Spleen (tissue), 13 donors: ENCODE measurements at places on chromosomes 13 and 19. TPM values are rescaled to one million over a fixed set of nuclear protein-coding genes. Genes with fewer than 3 reads are reported as not detected.

Gene CGB8
- not detected for polyA plus RNA-seq

DNA sequence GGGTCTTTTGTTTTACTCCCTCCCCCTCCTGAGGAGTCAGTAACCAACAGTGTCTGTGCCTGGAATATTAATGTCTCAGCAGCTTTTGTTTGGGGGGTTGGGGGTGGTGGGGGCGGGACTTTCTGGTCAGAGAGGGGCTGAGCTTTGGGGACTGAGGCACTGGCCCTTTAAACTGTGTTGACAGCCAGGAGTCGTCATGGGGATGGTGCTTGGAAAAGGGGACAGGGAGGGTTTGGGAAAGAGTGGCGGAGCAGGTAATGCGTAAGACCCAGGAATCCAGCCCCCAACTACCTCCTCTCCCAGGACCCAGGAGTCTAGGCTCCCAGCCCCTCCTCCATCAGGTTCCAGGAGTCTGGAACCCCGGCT, 5.2 kb downstream of the CADM4 start:
- H3K4me1 ChIP-seq: peaks cover 20% of the 10 kb centered on the region
- DNase-seq: no peak
- no peak overlapping the region for H3K4me3 ChIP-seq
- H3K27me3 ChIP-seq: no peaks in the 10 kb centered on the region
- no peak overlapping the region for H3K27ac ChIP-seq

DNA sequence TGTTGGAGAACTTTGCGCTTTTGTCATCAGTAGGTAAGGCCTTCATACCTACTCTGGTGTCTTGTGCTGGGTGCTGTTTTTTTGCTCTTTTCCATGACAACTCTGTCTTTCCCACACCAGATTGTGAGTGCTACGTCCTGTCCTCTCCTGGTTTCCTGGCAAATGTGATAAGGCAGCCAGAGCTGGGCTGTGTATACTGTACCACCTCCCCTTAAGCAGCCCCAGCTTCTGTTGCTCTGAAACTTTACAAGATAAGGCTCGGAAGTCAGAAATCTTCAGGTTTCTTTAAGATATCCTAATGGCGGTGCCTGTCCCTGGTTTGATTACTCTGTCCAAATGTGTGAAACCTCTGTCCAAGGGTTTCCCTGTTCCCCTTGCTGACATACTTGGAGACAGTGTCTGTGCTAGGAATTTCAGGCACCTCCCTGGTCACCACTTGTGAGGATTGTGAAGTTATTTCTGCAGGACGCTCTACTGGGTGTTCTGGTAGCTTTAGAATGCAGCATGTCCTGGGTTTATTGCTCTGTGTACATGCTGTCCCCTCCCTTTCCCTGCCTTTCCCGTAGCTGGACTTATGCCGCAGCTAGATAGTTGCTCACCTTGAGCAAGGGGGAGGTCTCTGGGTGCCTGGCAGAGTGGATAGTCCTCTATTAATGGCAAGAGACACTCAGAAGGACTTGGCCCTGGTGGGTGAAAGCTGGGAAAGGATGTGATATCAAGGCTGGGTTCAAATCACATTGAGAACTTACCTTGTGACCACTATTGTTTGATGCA, 7.0 kb downstream of the ZNF749 start:
- H3K4me1 ChIP-seq: no peaks in the 10 kb centered on the region
- H3K4me3 ChIP-seq: no peak overlapping the region
- peaks cover 30% of the 10 kb centered on the region for H3K36me3 ChIP-seq
- DNase-seq: no peak
- no peak overlapping the region for H3K27ac ChIP-seq

GRCh38 chr13:45434556-45435371, 16.6 kb upstream of the SLC25A30 start:
- no peak overlapping the region for H3K4me3 ChIP-seq
- no peaks in the 10 kb centered on the region for H3K36me3 ChIP-seq
- no peaks in the 10 kb centered on the region for H3K27me3 ChIP-seq
- no peaks in the 10 kb centered on the region for H3K4me1 ChIP-seq
- no peak overlapping the region for H3K27ac ChIP-seq

Gene INAFM1
- 12.9 TPM for polyA plus RNA-seq

GRCh38 chr19:1251330-1252220, 3.2 kb downstream of the MIDN start:
- peaks cover 68% of the 10 kb centered on the region for H3K4me1 ChIP-seq
- H3K36me3 ChIP-seq: peaks cover 47% of the 10 kb centered on the region
- peak; percentile 96 for DNase-seq
- H3K4me3 ChIP-seq: peak overlapping the region; percentile 97

DNA sequence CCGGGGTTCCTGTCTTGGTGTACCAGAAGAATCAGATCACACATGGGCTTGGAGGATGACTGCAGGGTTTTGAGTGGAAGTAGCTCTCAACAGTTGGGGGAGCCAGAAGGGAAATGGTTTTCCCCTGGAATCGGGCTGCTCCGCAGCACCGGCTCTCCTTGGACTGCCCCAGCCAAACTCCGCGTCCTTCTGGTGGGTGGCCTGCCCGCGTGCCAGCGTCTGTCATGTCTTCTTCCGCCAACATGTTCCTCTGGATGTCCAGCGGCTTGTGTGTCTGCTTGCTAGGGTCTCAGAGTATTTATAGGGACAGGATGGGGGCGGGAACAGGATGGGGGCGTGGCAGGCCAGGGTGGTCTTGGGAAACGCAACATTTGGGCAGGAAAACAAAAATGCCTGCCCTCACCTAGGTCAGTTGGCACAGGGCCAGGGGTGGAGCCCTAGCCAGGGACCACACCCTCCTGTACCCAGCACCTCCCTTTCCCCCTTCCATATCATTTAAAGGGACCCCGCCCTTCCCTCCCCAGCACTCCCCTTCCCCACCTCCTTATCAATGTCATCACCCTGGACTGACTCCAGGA, 1.3 kb upstream of the ZNF30 start:
- no peaks in the 10 kb centered on the region for H3K36me3 ChIP-seq
- H3K27ac ChIP-seq: no peak overlapping the region
- no peak overlapping the region for H3K4me3 ChIP-seq
- H3K4me1 ChIP-seq: no peaks in the 10 kb centered on the region
- no peaks in the 10 kb centered on the region for H3K27me3 ChIP-seq
